ENCODE measurements at places on chromosomes 16 and 17. TPM values are rescaled to one million over a fixed set of nuclear protein-coding genes. Genes with fewer than 3 reads are reported as not detected.

DNA sequence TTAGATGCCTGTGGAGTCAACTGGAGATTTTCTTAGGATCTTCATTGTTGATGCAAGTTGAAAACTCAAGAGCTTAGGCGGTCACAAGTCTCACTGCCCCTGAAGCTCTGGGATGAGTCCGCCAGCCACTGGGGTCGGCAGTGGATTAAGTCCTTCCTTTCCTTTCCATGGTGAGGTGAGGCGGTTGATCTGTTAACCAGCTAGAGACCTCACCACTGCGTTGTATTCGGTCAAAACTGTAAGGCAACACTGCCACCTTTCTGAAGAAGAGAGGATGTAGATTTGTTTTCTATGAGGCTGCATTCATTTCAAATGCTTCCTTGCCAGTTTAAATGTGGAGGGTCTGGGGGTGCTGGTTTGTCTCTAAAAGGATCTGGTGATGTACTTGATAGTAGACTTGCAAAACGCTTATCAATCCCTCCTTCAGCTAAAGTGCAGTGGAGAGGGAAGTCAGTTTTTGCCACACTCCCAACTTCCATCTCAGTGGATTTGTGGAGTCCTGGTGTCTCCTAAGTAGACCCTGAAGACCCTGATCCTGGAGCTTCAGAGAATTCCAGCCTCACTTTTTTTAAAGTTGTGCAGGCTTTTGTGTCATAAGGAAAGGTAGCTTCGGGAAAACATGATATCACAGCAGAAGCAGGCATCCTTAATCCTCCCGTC, 1.7 kb downstream of the MYOCD start:
- no peak for ATAC-seq

GRCh38 chr17:46028374-46028773, 29.3 kb downstream of the STH start:
- no peak for ATAC-seq

Gene SLFN11
- 6.6 TPM for total RNA-seq

Gene SLC52A1
- 0.68 TPM for total RNA-seq

- peak; percentile 6 for ATAC-seq
Measured at GRCh38 chr17:82698974-82699442, 510 bp upstream of the RAB40B start.

GRCh38 chr16:83701494-83701893, 106.3 kb upstream of the HSBP1 start:
- ATAC-seq: no peak

DNA sequence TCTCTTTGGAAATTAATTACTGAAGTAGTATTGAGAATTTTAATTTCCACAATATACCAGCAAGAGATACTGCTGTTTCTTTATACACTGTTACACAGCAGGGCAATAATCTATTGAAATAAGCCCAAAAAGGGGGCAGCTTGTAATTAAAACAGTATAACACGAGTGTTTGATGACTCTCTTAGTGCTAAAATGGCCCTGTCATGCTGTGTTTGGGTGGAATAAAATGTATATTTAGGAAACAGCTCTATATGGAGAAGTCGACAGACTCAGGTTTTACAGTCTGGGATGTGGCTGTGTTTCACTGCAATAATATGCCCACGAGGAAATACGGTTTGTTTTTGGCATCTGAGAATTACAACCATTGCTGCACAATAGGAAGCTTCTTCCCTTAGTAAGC, 537.7 kb upstream of the HSBP1 start:
- ATAC-seq: no peak

Gene HOXB13
- not detected for total RNA-seq

DNA sequence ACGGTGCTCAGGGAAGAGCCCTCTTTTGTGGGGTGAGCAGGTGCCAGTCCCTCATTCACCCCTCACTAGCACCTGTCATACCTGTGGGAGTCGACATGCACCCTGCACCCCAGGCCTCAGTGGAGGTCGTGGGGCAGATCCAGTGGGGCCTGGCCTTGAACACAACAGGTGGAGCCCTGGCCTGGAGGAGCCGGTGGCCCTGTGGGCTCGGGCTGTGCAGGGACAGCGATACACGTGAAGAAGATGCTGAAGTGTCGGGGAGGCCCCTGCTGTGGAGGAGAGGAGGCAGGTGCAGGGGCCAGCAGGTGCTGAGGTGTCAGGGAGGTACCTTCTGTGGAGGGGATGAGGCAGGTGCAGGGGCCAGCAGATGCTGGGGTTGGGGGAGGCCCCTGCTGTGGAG, 31.8 kb downstream of the ZNF750 start:
- no peak for ATAC-seq

Gene GJC1
- 1.4 TPM for total RNA-seq

DNA sequence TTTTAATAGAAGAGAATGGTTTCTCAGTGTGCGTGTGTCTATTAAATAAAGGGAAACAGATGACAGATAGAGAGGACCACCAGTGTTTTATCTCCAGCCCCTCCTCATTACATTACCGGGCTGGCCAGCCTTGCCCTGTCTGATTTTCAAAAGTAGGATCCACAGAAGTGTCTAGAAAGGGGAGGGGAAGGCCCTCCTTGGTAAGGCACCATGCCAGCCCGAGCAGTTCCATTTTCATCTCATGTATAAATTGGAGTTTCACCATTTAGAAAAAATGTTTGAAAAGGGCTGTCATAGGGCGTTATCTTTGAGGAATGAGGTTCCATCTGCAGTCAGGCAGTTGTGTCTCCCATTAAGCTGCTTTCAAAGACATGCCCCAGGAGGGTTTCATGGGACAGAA, 96.7 kb downstream of the SOCS1 start:
- no peak for ATAC-seq

DNA sequence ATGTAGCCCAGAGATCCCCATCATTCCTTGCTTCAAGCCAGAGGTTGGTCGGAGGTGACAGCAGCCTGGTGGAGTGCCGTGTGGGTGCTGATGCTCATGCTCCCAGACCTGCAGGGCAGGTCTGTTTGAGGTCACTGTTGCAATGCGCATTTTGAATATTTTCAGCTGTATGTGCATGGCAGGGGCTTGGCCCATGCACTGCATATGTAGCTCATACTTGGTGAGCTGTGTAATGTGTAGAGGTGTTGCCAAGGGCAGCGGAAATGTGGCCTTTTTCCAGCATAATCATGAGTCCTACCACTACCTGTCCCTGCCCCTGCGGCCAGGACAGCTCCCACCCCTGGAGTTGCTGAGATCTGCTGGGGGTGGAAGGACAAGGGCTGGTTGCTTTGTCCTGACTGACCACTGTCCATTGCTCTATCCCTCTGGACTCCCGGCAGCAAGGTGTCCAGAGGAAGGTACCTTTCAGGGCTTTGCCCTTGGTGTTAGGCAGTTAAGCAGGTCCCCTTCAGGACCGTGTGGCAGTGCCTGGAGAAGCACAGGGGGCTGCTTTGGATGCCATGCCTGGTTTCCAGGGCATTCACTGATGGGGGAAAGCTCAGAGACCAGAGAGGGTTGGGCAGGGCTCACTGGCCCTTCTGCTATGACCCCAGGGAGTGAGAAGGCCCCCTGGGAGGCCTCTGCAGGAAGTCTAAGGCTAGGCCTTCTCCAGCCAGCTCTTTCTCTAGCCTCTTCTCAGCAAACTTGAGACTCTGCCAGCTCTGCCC, 215.2 kb downstream of the NTN1 start:
- ATAC-seq: no peak

Gene SHISA9
- 0.20 TPM for total RNA-seq

GRCh38 chr17:71519285-71519684, 601.5 kb upstream of the SOX9 start:
- ATAC-seq: peak; percentile 84

- ATAC-seq: no peak
Measured at GRCh38 chr17:8466873-8467272, 31.2 kb downstream of the NDEL1 start.

DNA sequence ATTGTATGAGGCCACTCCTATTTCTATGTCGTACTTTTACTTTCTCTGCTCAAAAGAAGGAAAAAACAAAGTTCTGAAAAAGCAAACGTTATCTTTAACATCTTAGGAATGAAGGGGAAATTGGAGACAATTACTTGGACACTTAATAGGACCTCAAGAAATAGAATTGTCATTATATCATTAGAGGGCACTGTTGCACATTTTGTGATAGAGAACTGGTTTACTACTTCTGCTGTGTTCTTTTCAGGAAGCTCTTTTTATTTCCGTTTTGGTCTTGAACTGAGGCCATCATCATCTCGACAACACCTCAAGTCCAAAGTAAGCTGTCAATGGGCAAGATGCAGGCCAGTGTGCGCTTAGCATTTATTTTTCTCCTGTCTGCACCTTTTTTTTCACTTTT, 14.6 kb downstream of the COG4 start:
- no peak for ATAC-seq

GRCh38 chr16:87002717-87003413, 314.3 kb downstream of the C16orf95 start:
- ATAC-seq: no peak

DNA sequence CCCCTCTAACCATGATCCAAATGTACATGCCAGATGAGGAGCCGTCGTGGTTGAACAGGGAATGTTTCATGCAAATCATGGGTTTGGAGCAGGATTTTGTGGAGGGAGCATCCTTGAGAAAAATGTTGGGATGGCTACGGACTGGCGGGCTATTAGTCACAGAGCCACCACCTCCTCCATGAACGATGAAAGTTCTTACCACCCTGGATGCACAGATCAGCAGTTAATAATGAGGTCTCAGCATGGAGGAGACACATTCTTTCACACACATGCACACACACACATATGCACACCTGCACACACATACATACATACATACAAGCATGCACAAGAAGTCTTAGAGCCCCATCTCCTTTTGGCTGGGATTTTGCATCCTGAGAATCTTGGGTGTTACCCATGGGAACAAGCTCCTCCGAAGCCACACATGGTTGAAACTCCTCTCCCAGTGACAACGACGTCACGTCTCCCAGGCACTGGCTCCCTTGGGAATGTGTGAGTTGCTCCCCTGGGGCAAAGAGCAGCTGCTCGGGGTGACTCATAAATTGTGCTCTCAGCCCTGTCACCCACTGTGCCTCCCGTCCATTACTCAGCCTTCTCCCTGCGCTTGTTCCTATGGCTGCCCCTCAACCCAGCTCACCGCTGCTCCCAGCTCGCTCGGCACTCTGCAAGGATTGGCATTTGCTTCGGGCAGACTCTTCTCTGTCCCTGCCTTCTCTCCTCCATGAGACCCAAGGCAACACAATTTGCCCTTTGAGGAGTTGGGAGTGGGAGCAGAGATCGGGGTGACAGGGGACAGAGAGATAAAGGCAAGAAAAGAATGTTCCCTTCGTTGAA, 344.6 kb downstream of the SOX9 start:
- ATAC-seq: peak; percentile 77

DNA sequence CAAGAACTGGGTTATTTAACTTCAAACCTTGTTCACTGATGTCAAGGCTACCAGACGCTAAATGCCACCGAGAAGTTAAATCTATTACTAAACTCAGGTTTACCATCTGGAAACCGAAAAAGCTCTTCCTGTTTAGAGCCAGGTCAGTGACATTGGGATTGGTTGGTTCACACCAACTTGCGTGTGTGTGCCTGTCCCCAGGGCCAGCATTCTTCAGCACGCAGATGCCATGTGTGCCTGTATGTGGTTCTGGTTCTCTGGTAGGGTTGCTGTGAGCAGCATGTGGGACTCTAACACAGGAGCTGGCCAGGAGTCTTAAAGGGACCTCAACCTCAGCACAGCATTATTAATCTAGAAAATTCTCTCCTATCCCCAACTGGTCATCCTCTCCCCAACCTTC, 18.1 kb upstream of the TBX2 start:
- ATAC-seq: no peak

Gene CDK5RAP3
- 73.4 TPM for total RNA-seq

DNA sequence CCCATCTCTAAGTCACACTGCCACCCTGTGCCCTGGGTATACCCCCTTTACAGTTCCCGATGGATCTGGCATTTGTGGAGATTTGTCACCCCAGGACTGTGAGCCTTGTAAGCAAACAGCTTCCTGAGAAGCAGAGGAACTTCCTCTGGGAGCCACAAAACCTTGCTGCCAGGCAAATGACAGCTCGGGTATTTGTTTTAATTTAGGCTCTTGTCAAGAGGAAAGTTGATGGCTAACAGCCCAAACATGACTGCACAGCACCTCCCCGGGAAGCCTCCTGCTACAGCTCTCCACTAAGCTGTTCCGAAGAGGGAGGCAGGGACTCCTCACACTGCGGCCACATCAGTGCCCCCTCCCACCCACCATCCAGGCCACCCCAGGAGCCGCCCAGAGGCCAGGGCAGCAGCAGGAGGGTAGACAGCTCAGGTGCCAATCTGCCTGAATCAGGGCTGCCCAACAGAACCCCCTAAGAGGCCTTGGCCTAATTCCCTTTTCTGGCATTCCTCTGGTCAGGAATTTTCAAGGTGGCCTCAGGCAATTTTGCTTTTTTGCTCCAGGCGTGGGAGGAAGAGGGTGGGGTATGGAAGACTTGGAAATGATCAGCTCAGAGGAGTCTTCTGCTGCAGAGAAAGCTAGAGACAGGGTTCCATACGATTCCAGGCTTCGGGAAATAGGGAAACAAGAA, 2.6 kb downstream of the ABR start:
- no peak for ATAC-seq

GRCh38 chr16:22206842-22207714, 1.0 kb downstream of the EEF2K start:
- peak; percentile 71 for ATAC-seq

DNA sequence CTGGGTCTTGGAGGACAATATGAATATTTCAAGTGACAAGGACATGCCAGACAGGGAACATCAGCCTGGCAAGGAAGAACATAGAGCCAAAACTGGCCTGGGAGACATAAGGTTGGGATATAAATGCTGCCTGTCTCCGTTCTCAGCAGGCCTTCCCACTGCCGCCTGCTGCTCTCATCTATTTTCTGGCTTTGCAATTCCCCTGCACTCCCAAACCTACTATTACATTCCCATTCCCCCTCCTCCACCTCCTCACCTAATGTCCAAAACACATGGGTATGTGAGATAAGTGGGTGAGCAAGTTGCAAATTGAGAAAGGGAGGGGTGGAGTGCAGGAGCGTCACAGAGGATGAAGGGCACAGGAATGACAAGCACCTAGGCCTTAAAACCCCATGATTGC, 244.3 kb upstream of the CDH8 start:
- ATAC-seq: no peak

Gene MLX
- total RNA-seq: 33.8 TPM

DNA sequence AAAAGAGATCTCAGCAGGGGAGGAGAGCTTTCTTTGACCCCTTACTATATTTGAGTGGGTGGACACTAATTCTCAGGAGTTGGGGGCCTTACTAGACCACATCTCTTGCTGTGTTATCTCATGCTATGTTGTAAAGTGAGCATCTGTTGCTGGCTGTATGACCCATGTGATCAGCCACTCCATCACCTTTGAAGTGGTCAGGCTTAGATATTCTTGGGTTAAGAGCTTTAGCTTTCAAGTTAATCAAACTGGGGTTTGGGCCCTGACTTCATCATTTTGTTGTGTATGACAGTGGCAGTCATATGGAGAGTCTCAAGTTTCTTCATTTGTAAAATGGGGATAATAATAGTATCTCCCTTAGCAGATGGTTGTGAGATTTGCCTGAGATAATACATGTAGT, 201.1 kb downstream of the FTO start:
- ATAC-seq: no peak

Gene TEKT5
- total RNA-seq: not detected

Measured in esophagus mucosa (tissue), 1 donor.